ENCODE measurements at places on chromosomes 2 and 18. TPM values are rescaled to one million over a fixed set of nuclear protein-coding genes. Genes with fewer than 3 reads are reported as not detected.
A peak's percentile ranks its signal among the peaks of the same experiment; 100 is the strongest.

DNA sequence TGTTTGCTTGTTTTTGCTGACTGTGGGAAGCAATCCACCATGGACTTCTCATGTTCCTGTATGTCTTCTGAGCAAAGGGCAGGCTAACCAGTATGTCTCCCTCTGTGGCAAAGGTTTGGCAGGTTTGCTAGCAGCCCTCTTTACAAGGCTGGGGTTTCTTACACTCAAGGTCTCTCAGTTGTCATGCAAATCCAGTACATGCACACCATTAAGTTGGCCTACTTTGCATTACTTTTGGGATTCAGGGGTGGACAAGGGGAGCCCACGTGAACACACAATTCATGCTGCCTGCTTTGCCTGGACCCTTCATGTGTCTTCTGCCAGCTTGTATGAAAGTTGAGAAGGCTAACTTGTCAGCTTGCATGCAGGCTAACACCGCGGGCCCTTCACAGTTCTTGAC, 134.9 kb downstream of the LRRTM4 start:
- H3K4me1 ChIP-seq = no peaks in the 10 kb centered on the region
- no peak for DNase-seq
- H3K27me3 ChIP-seq = no peaks in the 10 kb centered on the region
- H3K27ac ChIP-seq = no peak overlapping the region
- no peaks in the 10 kb centered on the region for H3K36me3 ChIP-seq

GRCh38 chr2:58634653-58635370, 393.7 kb upstream of the FANCL start:
- DNase-seq = no peak
- H3K27ac ChIP-seq = no peak overlapping the region
- H3K4me1 ChIP-seq = no peaks in the 10 kb centered on the region

DNA sequence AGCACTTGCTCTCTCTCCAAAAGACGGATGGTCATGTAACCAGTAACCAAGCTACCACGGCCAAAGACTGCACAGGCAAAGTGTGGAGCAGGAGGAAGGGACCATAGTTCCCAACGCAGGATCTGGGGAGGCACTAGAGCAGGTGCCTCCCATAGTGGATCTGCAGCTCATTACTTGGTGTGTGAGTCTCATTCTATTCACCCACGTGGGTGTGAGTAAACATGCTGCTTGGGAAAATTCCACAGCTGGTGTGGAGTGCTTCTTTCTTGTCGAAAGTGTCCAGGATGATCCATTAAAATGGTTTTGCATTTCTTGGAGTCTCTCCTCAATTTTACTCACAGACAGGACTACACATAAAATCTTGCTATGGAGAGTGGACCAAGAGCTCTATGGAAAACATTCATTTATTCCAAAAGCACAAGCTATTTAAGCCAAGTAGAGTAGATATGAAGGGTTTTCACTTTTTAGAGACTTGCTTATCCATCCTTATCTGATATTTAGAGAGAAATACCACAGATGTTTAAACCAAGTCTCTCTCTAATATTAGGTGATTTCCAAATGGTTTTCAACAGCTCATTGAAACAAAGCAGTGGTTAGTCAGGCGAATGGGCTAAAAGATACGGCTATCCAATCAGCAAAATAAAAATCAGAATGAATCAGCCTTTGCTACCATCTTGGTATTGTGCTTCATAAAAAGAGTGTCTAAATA, 104.3 kb upstream of the CCDC195 start:
- no peak for DNase-seq
- 0 out of 2 replicates have a peak, but pooled peaks cover 1% of the 10 kb centered on the region for H3K27me3 ChIP-seq
- H3K4me1 ChIP-seq = peaks cover 47% of the 10 kb centered on the region
- no peak overlapping the region for H3K27ac ChIP-seq
- H3K4me3 ChIP-seq = no peak overlapping the region

DNA sequence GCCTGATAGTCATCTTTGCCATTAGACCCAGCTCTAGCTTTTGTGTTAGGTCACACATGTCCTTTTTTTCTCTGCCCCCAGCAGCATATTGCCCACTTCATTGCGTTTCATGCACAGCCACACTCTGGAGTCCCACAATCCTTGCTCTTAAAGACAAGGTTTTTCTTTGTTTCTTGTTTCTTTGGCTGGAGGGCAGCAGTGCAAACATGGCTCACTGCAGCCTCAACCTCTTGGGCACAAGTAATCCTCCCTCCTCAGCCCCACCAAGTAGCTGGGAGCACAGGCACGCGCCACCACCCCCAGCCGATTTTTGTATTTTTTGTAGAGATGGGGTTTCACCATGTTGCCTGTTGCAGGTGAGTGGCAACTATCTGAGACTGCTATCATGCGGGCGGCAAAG, 16.9 kb upstream of the PAPOLG start:
- H3K4me1 ChIP-seq = peaks cover 6% of the 10 kb centered on the region
- H3K27ac ChIP-seq = no peak overlapping the region
- no peak overlapping the region for H3K4me3 ChIP-seq
- H3K27me3 ChIP-seq = peaks cover 15% of the 10 kb centered on the region

- H3K27me3 ChIP-seq = no peaks in the 10 kb centered on the region
- H3K36me3 ChIP-seq = no peaks in the 10 kb centered on the region
- H3K4me1 ChIP-seq = peaks cover 19% of the 10 kb centered on the region
- H3K27ac ChIP-seq = no peak overlapping the region
- no peak overlapping the region for H3K4me3 ChIP-seq
Observed at GRCh38 chr2:180144338-180144813, 137.3 kb upstream of the CWC22 start.

DNA sequence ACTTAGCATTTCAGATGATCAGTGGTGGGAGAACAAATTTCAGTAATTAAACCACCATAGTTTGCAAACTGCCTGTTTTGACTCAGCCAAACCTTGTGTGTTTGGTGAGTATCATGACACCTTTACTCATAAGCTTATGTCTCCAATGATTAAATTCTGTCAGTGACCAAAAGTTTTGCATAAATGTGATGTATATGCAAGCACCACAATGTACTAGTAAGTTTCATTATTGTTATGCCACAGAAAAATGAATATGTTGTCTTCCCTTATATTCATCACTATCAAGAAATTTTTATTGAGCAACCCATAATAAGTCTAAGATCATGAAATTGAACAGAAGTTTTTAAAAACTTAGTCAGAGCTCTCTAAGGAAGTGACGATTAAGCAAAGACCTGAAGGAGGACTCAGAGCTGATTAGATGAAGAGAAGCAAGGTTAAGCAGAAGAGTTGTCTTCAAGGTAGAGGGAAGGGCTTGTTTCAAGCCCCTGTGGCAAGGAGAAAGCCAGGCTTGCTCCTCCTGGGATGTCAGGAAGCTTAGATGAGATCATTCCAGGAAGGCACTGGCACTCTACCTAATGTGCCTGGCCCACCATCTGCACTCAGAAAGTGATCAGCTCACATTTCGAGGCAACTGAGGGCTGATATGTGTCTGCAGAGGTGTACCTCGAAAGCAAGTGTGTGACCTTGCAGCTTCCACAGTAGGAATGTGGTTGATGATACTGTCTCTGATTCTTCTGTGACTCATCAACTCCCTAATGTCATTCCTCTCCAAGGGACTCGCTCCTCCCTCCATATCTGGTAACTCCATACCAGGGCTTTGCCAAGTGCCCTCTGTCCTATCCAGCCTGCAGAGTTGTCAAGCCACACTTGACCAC, 54.7 kb downstream of the KCTD18 start:
- peak overlapping the region; percentile 78 for H3K27ac ChIP-seq
- no peaks in the 10 kb centered on the region for H3K27me3 ChIP-seq
- H3K4me1 ChIP-seq = peaks cover 48% of the 10 kb centered on the region
- peak overlapping the region; percentile 26 for H3K4me3 ChIP-seq

DNA sequence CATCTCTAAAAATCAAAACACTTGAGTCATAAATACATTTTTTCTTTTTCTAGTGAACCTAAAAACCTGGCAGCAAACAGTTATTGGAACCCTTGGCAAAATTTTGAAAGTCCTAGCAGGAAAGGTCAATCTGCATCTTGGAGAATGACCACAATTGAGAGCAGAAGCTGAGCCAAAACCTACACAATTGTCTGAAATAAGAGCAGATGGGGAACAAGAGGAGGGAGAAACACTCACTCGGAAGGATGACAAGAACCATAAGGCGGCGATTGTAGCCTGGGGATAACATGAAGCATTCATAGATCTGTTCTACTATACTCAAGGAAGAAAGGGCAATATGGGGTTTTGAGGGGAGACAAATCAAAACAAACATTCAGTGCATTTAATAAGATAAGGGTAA, 117.0 kb downstream of the CHN1 start:
- no peak for DNase-seq
- no peaks in the 10 kb centered on the region for H3K36me3 ChIP-seq

GRCh38 chr2:8260213-8260612, 421.6 kb upstream of the ID2 start:
- no peaks in the 10 kb centered on the region for H3K36me3 ChIP-seq
- no peak overlapping the region for H3K27ac ChIP-seq
- DNase-seq = no peak
- peaks cover 5% of the 10 kb centered on the region for H3K27me3 ChIP-seq
- no peaks in the 10 kb centered on the region for H3K4me1 ChIP-seq

GRCh38 chr18:35688757-35689156, 107.2 kb downstream of the GALNT1 start:
- H3K36me3 ChIP-seq = no peaks in the 10 kb centered on the region
- H3K4me3 ChIP-seq = no peak overlapping the region
- H3K27me3 ChIP-seq = no peaks in the 10 kb centered on the region
- DNase-seq = no peak
- H3K27ac ChIP-seq = no peak overlapping the region
- H3K4me1 ChIP-seq = peaks cover 3% of the 10 kb centered on the region

EFHD1 gene
- 3.6 TPM for total RNA-seq

ADCYAP1 gene
- not detected for total RNA-seq

NCL gene
- total RNA-seq = 507 TPM

THSD7B gene
- total RNA-seq = 0.34 TPM

CABYR gene
- 1.6 TPM for total RNA-seq

GPR35 gene
- total RNA-seq = 0.21 TPM

CXCR1 gene
- total RNA-seq = not detected

PLEKHM3 gene
- 6.4 TPM for total RNA-seq

Measured in HFFc6 (cell line).